Activated naive CD8-positive, alpha-beta T cell treated with anti-CD3 and anti-CD28 coated beads, Interleukin-2, amount 50 U/mL, for 16 hours (primary cell): ENCODE measurements at places on chromosomes 3 and 15.

DNA sequence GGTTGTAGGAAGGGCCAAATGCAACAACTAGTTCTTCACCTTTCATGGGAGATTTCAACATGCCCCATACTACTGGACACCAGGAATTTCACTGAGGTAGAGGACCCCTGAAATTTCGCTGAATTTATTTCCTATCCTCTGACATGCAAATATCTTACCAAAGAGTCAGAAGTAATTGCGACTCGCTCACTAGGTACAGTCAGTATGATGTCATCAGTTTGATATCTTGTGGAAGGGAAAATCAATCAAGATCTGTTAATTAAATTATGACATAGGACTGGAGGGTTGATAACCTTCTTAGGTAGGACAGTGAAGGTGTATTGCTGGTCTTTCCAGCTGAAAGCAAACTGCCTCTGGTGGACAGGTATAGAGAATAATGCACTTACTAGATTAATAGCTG is 74.9 kb upstream of the TNIK start:
- DNase-seq, result no peak

GRCh38 chr3:170189398-170190256 is 8.1 kb upstream of the PHC3 start:
- DNase-seq, result no peak

DNA sequence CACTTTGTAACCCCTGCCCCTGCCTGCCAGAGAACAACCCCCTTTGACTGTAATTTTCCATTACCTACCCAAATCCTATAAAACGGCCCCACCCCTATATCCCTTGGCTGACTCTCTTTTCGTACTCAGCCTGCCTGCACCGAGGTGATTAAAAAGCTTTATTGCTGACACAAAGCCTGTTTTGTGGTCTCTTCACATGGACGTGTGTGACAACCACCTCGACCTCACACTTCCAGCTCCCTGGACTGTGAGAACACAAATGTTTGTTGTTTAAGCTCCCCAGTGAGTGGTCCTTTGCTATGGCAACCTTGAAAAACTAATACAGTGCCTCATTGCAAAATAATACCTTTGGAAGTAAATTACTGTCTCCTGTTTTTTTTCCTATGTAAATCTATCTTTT is 299.2 kb upstream of the POU1F1 start:
- no peak for DNase-seq

GRCh38 chr3:126348308-126348920 is 8.8 kb downstream of the KLF15 start:
- DNase-seq, result no peak

GRCh38 chr3:125367403-125368230 is 7.5 kb downstream of the ZNF148 start:
- no peak for DNase-seq

DNA sequence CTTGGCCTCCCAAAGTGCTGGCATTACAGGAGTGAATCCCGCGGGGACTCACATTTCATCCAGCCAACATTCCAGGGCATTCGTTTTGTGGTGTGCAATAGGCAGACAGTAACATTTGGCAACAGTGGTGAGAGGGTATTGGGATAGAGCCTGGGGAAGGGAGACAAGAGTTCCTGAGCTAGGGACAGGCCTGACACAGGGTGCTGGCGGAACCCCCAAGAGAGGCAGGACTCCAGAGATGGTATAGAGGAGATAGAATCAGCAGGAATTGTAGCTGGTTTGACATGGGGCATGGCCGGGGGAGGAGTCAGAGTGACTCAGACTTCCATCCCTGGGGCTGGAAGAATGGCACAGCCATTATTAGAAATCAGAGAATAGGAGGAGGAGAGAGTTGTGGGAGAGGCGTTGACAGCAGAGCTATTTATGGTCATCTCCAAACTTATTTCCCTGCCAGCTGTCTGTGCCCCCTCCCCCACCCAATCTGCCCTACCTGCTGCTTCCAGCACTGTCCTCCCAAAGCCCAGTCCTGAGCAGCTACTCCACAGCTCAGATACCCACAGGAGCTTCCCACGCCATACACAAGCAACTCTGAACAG is 4.4 kb upstream of the IDH2 start:
- no peak for DNase-seq

GRCh38 chr3:182671942-182672341 is 121.4 kb upstream of the ATP11B start:
- DNase-seq, result no peak

DNA sequence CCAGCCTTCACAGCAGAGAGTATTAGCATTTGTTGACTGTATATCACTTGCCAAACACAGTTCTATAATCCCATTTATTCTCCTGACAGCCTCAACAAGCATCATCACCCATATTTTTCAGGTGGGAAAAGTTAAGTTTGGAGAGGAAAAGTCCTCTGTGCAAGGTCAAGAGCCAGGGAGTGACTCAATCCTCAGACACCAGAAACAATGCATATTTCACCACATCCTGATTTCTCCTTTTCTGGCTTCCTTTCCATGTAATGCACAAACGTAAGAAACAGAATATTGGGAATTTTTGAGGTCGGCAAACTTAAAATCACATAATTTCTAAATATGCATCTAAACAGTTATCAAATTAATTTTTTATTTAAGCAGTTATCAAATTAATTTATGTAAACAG is 116.0 kb upstream of the GADL1 start:
- DNase-seq, result no peak

DNA sequence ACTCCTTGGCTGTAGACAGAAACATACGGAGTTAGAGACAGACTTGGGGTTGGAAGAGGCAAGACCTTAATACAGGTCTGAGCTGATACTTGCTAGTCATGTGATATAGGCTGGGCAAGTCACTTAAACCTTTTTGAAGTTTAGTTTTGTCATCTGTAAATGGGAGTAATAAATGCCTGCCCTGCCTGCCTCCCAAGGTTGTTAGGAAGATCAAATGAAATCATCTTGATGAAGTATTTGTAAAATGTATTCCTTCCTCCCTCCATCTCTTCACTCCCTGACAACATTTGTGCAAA is 2.9 kb downstream of the PXK start:
- no peak for DNase-seq

DNA sequence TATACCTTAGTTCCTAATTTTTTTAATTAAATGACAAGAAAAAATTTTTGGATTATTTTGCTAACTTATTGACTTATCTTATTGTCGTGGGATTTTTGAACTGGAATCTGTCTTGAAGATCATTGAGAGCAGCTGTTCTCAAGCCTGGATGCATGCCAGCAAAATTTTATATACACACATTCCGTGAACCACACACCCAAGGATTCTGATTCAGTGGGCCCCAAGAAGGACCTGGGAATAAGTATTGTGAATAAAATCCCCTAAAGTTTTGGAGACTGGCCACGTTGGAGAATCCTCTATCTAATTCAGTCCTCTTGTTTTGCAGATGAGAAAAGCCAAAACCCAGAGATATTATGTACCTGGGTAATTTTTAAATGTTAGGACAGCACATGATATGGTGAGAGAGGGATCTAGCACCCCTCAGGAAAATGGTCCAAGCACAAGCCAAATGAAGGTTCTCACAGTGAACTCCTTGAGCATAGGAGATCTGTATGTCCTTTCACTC is 55.2 kb downstream of the UNC13C start:
- no peak for DNase-seq

DNA sequence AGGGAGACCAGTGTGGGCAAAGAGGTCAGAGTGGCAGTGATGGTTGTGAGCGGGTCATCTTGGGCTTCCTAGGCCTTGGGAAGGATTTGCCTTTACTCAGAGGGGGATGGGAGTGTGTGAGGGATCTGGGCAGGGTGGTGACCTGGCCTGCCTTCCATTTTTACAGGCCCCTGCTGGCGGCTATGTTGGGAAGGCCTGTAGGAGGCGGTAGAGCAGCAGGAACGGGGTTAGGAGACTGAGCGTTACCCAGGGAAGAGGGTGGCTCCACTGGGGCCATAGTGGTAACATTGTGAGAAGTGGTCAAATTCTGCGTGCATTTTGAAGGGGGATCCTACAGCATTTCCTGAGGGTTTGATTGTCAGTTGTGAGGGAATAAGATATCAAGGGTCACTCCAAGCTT is 307.3 kb upstream of the CTDSPL start:
- no peak for DNase-seq

DNA sequence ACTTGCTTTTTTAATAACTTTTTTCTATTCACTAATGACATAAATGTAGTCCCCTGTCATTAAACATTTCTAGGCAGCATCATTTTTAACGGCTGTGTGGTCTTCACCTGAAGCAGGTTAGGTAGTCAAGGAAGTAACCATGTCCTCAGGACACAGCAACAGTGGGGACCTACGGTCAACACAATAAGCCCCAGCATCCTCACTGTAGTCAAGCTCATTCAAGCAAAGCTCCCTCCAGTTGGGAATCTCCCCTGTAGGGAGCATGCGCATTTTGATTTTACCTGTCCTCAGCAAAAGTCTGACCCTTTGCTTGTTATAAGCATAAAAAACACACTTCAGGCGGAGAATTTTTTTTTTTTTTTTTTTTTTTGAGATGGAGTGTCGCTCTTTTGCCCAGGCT is 151.4 kb downstream of the SHQ1 start:
- no peak for DNase-seq

DNA sequence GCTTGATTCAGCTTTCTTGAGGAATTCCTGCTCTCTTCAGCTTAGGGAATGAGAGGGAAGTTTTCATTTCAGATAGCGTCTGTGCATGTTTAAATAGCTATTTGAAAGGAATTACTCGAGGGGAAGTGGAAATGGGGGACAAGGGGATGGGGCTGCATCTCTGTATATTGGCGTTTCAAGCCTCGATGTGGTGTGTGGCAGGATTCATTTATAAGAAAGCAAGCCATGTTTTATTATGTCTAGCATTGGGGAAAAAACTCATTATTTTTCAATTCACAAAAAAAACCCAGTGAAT is 1.0 kb downstream of the ATP2C1 start:
- DNase-seq, result no peak

DNA sequence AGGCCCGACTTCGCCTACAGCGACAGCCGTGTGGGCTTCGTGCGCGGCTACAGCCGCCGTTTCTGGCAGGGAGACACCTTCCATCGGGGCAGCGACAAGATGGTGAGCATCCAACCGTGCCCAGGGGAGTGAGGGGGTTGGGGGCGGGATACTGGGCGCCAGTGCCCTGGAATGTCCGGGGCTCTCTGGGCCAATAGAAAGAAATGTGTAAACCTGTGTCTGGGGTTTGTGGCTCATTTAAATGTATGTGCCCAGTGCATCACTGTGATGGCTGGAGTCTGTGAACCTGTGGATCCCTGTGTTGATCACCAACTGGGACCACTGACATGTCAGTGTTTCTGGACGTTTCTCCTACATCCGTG is 423 bp downstream of the CHAC1 start:
- DNase-seq, result no peak

DNA sequence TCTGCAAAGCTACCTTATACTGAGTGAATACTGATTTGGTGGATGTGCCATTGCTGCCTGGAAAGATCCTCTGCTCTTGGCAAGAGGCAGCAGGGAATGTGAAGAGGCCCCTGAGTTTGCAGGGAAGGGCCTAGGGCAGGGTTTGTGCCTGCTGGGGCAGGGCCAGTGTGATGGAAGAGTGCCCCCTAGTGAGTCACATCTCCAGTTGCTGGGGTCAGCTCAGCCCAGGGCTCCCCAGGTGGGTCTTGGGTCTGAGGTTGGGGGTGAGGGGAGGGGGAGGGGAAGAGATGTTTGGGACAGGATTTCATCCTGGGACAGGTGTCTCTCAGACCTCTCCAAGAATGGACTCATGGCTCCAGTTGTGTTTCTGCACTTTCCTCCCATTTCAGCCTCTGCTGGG is 4.1 kb upstream of the AMOTL2 start:
- no peak for DNase-seq

DNA sequence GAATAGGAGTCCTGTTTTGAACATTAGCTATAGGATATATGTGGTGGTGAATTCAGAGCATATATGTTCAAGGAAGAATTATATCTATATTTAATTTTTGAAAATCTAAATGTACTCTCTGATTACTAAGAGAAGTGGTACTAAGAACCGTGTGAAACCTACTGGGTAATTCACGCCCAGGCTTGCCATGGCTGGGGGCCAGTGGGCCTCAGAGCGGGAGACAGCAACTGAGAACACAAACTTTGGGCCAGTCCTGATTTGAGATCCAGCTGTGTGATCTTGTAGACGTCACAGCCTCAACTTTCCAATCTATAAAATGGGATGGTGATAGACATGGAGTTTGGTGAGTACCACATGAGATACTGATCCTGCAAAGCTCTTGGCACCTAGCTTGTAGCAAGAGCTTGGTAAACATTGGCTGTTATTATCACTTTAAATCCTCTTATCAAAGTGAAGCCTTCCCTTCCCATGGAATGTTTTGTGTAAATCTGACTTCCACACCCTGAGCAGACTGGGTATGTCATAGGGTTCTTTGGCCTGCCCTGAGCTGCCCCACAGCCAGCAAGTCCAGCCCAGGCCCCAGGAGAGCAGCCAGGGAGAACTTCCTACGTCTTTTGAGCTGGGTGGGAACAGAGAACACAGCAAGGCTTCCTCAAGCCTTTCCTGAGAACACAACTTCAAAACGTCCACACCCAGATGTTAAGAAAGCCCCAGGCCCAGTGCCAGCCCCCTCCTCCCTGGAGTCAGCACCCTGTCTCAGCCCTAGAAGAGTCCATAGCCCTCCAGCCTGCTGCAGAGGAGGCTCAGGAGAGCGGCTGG is 8.2 kb upstream of the PAQR5 start:
- DNase-seq, result no peak

- DNase-seq, result no peak
These were observed 176.9 kb upstream of the LMCD1 start for GRCh38 chr3:8324747-8325146.

DNA sequence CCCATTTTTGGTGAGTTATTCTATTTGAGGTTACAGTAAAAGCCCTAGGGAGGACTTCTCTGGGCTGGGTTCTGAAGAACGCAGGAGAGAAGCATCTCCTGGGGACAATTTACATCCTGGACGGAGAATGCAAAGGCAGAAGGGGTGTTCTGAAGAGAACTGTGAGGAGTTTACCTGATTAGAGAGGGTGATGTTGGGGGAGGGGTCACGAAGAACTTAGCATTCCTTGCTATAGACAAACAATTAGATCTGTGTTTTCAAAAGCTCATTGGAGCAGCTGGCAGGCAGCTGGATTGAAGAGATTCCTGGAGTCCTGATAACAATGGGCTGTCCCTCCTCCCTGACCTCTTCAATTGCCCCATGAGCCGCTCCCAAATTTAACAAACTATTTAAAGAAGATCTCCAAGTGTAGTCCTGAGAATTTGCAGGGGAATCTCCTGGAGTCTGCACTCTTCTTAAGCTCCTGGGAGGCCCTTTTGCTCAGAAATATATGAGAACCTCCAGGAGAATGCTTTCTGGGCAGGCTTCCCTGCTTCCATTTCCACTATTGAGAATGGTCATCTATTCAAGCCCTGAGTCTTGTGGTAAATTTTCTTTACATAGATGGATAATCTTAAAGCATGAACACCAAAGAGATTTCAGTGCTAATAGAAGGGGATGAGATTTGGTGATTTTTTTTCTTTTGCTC is 55.3 kb downstream of the ARHGAP31 start:
- no peak for DNase-seq

DNA sequence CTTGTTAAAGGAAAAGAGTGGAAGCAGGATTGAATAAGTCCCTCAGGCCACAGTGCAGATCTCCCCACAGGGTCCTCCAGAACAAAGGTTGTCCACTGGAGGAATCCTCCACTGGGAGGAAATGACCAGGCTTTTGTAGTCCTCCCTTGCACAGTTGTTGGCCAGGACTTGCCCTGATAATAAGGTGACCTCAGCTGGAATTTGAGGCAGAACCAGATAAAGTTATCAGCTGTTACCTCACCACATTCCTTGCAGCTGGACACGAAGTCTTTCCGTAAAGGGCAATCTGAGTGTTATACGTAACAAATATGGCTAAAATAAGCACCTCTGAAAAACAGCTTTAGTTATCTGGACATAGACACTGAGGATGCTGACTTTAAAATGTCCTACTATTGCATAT is 83.5 kb upstream of the NAALADL2 start:
- DNase-seq, result no peak

- no peak for DNase-seq
These were observed 38.3 kb upstream of the SNRPN start for GRCh38 chr15:24916305-24917009.
